ENCODE measurements at places on chromosomes 3 and 15.

GRCh38 chr15:63135804-63136203 lies 14.1 kb downstream of the LACTB start:
- no peak for DNase-seq

- DNase-seq: no peak
Observed at GRCh38 chr3:144096016-144096415, 124.4 kb downstream of the DIPK2A start.

DNA sequence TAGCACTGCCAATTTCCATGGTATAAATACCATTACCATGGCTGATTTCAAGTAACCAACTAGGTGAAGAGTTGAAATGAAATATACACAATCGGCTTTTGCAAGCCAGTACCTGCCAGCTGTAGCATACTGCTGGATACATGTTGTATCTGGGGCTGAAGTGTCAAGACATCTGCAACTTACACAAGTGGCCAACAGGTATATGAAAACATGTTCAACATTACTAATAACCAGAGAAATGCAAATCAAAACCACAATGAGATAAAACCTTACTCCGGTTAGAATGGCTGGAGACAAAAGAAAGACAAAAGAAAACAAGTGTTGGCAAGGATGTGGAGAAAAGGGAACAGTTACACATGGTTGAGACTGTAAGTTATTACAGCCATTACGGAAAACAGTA lies 11.6 kb downstream of the ATOSA start:
- DNase-seq: no peak

DNA sequence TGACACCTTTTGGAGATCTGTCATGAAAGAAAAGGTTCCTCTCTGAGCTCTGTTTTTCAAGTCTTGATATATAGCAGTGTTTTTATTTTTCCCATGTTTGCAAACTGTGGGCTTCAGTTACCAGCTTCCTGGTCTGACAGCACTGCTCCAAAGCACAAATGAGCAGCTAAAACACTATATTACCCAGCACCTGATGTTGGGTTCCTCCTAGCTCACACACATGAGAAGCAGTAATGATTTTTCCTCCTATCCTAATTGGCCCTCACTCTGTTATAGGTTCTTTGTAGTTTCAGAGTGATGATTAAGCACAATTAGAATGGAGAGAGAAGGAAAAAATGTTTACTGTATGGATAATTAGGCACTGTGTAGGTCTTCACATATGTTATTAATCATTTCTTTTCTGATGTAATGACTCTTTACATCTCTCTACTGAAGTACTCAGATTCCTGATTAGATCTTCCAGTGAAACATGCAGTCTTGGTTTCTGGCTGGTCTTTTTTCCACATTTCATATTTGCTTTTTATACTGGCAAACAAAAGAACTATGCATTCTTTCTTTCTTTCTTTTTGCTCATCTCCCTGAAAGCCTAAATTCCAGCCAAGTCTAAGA lies 939.7 kb downstream of the NSUN3 start:
- DNase-seq: no peak

DNA sequence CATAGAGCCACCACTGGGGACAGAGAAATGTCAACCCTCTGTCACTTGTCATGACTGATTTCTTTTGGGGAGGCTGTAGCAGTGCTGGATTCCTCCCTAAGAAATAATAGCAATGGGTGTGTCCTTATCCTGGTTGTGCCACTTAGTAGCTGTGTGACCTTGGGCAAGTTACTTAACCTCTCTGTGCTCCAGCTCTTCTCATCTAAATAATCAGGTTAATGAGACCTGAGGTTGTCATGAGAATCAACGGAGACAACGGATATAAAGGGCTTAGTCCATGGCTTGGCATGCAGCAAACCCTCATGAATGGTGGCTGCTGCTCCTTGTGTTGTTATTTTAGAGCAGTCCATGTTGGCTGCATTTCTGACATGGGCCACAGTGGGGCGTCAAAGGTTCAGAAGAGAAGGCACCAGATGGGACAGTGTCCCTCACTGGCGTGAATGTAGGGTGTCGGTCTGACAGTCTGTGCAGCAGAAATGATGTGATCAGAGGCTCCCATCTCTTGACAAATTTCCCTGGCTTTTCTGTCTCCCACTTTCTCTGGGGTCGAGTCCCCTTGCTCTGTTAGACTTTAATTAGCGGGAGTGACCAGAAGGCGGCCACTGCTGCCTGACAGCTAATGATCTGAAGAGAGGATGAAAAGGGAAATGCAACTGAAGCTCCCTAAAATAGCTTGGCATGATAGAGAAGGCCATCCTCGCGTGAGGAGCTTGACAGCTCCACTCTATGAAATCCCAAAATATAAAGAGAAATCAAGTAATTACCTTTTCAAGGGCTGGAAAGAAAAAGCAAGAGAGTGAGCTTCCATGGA lies 209.4 kb downstream of the CADPS start:
- DNase-seq: no peak

DNA sequence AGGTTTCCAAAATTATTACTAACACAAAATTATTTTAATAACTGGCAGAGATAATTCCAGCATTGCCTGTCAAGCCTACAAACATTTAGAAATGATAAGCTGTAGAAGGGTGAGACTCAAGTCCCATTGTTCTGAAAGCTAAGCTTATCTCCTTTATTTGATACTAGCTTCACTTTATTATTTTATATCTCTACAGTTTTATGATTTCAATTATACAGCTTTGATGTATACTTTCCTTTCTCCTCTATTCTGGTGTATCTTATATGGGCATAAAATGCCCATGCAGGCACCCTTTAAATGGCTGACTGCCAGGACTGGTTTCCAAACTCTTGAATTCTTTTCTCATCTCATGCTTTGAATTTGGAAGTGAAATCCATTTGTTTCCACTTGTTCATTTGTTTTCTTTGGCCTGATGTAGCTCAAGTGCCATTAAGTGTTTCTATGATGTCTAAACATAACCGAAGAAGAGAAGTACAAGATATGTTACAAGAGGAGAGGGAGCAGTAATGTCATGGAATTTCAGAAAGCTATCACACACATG lies 372.1 kb upstream of the ARHGEF26 start:
- no peak for DNase-seq

GRCh38 chr3:25155652-25156471 lies 272.2 kb upstream of the RARB start:
- DNase-seq: no peak

GRCh38 chr15:81105545-81105944 lies 28.5 kb upstream of the CFAP161 start:
- DNase-seq: no peak

DNA sequence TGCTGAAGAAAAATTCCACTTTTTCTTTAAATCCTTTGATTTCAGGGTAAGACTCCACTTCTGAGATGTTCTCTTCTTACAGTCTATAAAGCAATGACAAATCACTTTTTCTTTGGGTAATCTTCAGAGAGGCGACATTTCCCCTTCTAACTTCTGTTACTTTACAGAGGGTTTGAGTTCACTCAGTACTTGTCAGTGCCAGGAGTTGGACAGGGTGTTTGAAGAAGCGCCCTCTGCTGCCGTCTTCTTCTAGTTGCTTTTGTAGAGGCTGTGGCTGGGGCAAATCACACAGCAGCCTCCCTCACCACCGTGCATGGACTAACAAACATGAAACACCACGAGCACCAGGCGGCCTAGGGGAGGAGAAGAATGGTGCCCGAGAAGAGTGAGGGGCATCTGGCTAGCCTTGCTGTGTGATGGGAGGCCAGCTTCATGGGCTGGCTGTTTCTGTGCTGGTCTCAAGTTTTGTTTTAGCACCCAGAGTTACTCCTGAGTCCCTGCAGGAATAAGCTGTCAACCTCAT lies at the start of gene CD80:
TSS of gene CD80 (minus strand) at position 174 of the 523 bp plus-strand sequence. CDS start 1,886 bp downstream, outside the sequence.
- DNase-seq: no peak

GRCh38 chr3:127263586-127264231 lies 24.1 kb downstream of the PRR20G start:
- DNase-seq: no peak

GRCh38 chr15:38879909-38880471 lies 315.4 kb upstream of the RASGRP1 start:
- DNase-seq: no peak

- DNase-seq: no peak
Observed at GRCh38 chr15:54150255-54150654, 172.0 kb downstream of the UNC13C start.

DNA sequence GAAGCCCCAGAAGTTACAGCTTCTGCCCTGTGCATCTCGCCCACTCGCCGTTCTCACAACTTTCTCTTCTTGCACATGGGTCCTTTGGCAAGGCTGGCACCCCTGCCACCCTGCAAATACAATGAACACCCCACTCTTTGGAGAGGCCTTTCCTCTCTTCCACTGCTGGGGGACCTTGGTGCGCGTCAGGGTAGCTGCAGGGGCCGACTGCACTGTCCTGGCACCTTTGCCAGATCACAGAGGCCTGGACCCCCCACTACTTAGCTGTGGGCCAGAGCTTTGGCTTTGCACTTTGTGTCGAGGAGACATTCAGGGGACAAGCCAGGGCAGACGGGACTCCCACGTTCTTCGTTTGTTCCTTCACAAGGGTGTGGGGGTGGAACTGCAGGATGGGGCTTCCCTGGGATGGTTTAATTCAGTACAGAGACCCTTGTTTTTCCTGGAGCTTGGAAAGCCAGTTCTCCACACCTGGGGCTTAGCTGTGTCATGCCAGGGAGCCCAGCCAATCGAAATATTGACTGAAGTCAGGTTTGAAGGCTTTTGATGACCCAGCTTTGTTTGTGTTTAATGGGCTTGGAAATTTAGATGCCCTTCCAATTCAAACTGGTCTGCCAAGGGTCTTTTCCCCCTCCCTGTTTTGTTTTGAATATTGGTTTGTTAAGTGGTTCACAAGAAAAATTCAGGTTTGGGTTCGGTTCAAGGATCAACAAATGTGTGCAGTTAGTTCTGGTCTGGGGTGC lies 256.1 kb upstream of the TLE3 start:
- DNase-seq: no peak

DNA sequence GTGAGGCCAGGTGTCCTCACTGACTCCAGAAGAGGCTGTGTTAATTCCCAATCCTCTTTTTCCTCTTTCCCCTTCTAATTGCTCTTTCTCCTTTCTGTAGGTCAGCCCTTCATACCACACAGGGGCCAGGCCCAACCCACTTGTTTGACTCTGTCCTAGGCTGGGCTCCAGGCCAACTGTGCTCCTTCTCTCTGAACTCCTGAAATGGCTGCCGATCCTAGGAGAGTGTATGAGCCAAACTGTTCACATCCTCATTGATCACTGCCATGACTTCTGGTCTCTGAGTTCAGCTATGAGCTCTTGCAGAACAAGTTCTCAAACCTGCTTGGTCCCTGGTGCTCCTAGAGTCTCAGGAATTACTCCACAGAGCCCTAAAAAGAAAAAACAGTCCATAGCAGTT lies 145.1 kb downstream of the VGLL4 start:
- DNase-seq: no peak

DNA sequence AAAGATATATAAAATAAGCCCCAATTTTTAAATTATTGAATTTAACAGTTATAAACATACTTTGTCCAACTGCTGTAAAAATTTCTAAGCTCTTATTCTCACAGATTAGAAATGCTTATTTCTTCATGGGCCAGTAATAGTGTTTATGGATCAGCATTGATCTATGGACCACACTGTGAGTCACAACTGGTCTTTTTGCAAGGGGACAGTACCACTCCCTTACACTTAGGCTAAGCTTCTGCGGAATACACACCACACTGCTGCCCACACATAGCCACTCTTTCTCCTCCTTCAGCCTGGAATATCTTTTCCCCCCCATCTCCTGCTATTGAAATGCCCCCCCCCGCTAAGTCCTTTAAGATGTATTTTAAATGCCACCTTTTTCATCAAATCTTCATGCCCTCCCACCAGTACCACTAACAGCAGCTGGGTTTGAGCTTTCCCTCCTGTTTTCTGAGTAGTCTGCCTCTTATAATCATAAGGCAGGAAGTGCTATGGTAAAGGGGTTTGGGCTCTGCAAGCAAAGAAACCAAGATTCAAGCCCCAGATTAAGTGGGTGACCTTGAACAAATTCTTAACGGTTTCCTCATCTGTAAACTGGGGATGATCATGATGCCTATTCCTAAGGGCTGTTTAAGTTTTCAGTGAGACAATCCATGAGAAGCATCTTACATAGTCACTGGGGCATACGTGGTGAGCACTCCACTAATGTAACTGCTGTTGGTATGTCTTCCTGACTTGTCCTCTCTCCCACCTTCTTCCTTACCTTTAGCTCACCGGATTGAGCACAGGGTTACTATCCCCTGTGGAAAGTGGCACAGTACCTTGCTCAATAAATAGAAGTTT lies 69.2 kb downstream of the DCUN1D1 start:
- no peak for DNase-seq

DNA sequence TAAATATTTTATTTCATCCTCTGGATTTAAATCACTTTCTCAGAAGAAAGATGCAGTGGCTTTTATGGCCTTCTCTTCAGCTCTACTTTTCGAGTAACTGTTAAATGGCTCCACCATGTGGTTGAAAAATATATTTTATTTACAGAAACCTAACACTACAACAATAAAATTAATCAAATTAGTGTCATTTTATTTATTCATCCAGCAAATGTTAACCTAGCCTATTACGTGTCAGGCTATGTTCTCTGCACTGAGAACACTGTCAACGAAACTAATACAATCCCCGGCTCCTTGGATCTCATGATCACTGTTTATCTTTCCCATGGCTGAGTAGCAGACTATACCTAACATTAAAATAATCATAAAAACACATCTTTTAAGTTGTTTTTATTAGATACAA lies 148.0 kb upstream of the OSTN start:
- DNase-seq: no peak

DNA sequence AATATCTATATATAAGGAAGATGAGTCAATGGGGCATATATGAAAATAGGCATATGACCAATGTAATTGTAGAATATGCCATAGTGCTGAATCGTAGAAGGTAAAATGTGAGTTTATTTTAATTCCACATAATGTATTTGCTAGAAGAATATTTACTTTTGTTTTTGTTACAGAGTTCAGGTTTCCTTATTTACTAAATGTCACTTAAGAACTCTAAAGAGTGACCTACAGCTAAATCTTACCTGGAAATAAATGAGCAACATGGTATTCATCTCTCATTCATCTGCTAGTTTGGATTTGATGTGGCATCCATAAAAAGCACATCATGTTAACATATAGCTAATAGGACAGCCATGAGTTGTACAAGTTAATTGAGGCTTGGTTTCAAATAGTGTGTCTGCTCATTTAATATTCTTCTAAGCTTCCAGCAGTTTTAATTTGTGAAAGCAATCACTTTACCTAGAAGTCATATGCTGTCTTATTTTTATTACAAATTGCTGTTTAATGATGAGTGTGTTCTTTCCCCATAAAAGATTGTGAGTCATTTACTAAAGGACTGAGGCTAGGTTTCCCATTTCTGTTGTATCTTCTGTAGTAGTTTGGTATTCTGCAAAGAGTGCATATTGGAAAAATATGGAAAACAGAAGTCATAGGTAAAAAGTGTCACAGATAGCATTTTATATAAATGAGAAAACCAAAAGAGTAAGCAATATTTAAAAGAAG lies 222.1 kb upstream of the POU1F1 start:
- no peak for DNase-seq

Measured in thymus (tissue), 14 donors.